Stimulated activated CD4-positive, alpha-beta T cell treated with anti-CD3 and anti-CD28 coated beads, Interleukin-12 subunit alpha, Interleukin-12 subunit beta, amount 100 ng/mL, for 48 hours (primary cell): ENCODE measurements at places on chromosomes 4 and X.

DNA sequence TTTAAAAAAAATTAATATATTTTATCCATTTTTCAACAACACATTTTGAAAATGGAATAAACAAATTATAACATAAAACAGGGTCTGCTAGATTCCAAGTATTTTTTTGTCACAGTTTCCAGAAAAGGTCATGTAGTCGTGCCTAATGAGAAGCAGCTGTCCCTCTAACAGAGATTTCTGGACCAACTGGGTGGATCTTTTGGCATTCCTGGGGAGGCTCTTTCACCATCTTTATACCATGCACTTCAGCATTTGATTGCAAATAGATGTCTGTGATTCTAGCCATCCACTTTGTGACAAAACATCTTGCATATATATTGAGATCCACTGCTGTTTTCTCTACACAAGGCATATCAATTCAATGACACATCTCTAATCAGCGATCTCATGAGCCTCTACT lies 210.7 kb upstream of the LDB2 start:
- DNase-seq, result no peak

DNA sequence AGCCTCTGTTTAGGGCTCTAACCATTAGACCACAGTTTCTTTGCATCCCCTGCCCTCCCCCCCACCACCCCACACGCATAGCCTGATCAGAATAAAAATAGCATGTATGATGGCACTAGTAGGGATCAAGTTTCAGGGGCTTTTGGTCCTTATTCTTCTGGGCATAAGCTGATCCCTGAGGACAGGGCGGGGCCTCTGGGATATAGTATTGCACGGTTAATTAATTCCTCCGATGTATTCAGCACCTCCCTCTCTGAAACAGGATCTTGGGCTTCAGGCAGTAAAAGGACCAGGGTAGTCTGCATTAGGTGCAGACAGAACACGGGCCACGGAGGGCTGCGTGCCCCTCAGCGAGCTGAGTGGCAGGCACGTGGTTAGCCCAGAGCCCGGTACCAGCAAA lies 57.1 kb downstream of the ELF4 start:
- DNase-seq, result no peak

DNA sequence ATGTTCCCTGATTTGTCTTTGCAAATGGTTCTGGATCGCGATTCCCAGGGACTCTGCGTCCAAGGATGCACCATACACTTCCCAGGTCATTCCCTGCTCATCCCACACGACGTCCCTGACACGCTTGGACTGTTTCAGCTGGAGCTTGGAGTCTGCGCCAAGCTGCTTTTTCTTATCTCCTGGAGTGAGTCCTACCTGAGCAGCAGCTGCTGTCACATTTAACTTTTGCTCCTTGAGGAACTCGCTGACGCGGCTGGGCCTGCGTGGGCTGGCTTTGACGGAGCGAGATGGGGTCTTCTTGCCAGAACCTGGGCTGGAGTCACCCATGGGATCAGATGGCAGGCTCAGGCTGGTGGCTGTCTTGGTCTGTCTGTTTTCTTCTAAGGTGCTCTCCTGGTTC lies 59.6 kb downstream of the GPRIN3 start:
- DNase-seq, result no peak

GRCh38 chr4:106245176-106245575 lies 70.8 kb downstream of the TBCK start:
- no peak for DNase-seq

DNA sequence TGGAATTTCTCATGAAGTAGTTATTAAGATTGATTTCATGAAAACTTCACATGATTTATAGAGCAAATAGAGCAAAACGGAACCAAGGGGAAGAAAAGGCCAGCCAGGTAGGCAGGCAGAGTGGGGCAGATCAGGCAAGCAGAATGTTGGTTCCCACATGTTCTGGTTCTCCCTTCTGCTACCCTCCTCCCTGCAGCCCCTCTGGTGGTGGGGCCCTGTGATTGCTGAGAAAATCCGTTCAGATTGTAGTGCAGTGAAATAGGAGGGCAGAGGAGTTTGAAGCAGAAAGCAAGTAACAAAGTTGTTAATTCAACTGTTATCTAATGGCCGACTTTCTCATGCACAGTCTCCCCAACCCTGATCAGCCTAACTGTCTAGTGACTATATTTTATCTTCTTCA lies 185.3 kb downstream of the MID1IP1 start:
- no peak for DNase-seq

GRCh38 chrX:53732797-53733196 lies 46.3 kb upstream of the HUWE1 start:
- DNase-seq, result no peak

- DNase-seq, result no peak
Measured at GRCh38 chr4:143286701-143287571, 49.7 kb upstream of the GAB1 start.

DNA sequence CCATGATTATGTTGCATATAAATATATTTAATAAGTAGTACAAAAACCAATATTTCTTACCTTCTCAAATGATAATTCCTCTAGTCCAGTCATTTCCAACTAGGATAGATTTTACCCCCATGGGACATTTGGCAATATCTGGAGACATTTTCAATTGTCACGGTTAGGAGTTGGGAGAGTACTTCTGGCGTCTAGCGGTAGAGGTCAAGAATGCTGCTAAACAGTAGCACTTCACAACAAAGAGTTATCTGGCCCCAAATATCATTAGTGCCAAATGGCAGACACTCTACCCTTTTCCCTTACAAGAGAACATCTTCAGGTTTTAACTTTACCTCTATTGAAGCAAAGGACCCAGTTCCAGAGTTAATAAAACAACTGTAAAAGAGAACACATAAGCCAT lies 168.1 kb downstream of the FAT4 start:
- no peak for DNase-seq

DNA sequence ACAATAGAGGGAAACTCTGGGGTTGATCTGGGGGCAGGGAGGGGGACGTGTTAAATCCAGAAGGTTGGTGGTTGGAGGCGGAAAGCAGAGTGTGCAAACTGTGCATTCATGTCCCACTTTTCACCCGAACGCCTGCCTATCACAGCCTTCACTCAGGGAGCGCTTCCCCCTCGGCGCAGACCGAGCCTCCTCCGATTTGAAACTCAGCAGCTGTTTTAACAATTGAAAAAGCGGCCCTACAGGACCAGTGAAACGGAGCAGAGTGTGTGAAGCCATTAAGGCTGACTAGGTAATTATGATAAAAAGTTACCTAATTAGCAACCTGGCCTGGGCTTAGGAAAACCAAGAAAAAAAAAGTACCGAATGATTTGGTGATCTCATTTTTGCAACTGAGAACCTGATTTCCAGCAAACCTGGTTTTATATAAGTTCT lies 685 bp upstream of the NDNF start:
- no peak for DNase-seq

- no peak for DNase-seq
Measured at GRCh38 chr4:125838924-125839323, 524.2 kb downstream of the FAT4 start.

GRCh38 chr4:682490-683172 lies 6.3 kb downstream of the SLC49A3 start:
- no peak for DNase-seq

DNA sequence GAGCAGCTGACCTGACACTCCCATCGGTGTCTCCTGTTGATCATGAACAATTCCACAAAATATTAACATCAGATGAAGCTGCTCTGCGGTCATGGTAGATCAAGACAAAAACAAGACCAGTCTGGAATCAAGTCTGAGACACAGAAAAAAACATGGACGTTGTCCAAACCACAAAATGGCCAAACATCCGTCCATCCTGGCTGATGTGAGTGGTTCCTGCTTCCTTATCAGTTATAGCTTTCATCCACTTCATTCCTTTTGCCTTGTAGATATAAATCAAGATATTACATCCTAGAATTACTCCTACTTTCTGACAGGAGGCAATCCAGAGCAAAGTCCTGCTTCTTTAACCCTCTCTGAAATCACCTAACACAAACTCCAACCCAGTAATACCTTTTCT lies 28.8 kb upstream of the PCSK1N start:
- DNase-seq, result no peak

DNA sequence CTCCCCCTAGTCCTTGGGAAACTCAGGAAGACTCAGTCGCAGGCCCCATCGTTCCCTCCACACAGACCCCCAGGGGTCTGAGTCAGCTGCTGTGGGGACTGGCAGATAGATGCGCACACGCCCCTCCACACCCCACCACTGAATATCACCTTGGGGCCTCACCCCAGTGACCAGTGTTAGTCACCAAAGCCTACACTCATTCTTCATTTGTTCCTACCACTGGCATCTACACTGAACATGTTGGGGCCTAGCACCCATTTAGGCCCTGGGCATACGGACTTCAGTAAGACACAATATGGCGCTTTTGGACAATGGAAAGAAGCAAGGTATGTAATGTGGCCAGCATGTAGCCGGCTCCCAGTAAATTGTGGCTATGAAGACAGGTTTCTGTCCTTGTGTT lies 154.1 kb upstream of the PJA1 start:
- DNase-seq, result no peak

DNA sequence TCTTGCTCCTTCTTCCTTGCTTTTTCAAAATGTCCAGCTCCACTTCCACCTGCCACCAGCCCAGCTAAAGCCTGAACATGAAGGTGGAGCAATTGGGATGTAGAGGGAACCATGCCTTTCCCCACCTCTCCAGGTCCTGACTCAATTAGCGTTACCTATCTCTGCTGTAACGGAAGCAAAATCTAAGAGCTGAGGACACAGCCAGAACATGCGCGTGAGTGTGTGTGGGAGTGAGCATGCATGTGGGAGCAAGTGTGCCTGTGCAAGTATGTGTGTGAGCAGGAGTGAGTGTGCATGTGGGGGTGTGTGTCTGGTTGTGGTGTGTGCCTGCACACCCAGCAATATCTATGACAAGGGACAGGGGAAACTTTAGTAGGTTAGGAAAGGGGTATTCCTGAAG lies 364.5 kb downstream of the MID1IP1 start:
- no peak for DNase-seq

DNA sequence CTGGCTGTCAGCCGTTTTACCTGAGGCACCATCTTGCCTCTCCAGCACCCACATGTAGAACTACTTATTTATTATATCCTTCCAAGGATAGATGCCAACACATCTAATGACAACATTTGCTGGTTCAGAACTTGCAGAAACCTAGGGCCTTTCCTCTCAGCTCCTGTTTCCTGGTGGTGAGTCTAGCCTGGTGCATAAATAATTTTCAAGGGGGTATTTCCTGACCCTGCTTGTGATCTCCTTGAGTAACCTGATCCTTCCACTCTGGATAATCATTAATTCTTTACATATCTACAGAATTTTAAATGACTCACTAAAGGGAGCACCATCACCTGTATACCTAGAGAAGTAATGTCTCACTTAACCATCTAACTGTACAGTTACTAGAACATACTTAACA lies 153.4 kb downstream of the PPARGC1A start:
- DNase-seq, result no peak

- DNase-seq, result no peak
Measured at GRCh38 chrX:33273535-33273934, 62.2 kb upstream of the DMD start.

DNA sequence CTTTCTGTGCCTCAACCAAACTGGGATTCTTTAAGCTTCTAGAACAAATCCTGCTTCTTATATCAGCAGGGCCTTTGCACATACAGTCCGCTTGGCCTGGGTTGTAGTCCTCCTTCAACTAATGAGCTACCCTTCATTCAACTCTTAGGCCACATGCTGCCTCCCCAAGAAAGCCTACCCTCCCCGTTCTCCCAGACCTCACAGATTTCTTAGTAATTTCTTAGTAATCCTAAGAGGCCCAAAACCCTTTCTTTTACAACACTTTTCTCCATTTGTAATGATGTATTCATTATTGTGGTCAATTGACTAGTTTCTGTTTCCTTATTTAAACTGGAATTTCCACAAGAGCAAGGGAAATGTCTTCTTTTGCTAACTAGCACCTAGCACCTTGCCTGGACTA lies 233.1 kb downstream of the PPP1R2C start:
- DNase-seq, result no peak

DNA sequence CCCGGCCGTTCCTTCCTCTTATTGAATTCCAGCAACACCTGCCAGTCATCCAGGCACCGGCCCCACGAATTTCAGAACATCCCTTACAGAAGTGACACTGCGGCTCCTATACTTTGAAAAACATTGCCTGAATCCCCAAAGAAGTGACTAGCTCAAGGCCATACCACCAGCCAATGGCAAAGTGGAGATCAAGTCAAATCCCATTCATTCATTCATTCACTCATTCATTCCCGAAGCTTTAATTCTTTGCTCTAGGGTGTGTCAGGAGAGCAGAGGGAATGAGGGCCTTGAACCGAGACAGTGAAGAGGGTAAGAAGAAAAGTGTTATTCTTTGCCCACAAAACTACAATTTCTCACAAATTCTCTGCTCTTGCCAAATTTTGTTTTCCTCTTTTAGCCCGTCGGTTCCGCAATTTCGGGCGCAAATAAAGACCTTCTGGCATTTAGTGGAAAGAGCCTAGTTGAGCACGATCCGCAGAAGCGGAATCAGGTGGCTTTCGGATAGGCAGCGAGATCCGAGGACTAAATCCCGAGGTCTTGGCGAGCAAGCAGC lies 824 bp upstream of the HMGB3 start:
- DNase-seq, result no peak

DNA sequence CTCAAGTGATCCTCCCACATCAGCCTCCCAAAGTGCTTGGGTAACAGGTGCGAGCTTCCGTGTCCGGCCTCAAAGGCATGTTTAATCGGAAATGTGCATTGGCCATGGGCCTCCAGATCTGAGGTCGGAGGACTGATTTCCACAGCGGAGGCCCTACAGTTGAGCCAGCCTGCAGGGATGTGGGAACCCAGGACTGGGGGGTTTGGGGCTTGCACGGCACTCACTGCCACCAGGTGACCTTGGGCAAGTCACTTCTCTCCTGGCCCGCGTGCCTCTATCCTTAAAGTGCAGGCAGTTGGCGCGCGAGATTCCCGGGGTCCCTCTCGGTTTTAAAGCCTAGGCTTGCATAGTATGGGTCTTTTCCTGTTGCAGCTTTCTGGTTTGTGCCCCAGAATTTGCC lies 18.3 kb upstream of the WFS1 start:
- DNase-seq, result no peak

DNA sequence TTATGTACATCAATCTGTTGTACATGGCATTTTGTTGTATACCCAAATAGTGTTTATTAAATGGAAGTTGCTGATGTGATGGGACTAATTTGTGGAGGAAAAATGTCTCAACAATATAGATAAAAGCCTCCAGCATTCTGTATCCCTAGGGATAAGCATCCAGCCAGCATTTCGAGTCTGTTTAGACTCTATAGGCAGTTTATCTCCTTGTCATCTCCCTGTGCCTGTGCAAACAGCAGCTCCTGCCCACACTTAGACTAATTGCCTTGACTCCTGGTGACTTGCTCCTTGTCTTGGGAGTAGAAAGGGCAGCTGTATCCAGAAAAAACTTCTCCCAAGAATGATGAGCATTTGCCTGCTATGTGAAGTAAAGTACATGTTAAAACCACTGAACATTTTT lies 83.8 kb downstream of the DOCK11 start:
- no peak for DNase-seq

DNA sequence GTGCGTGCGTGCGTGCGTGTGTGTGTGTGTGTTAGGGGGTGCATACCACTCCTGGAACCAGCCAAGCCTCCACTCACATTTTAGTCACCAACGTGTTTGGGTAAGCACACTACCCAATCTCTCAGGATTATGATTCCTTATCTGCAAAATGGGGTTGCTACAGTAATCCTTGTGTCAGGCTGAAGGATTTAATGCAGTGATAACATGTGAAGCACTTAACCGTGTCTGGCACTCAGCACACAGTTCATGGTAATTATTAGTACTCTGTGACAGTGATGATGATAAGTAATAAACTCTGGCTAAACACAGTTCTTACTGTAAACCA lies 57.3 kb downstream of the CLDN22 start:
- no peak for DNase-seq
